ENCODE measurements at places on chromosomes 2 and 18.

DNA sequence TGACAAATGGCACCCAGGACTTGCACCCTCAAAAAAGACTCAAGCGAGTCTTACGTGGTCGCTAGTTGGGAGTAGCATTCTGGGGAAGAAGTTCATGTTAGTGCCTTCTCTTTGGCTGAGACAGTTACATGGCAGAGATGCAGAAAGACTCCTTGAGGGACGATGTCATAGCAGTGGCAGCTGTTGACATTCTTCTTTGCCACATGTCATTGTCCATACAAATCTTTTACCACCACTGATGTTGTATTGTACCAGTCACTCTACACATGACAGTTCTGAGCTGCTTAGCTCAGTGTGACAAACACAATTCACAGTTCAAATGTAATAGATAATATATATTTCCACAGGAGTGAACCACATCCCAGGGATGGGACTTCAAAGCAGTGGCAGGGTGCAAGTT, 197.1 kb downstream of the TCF4 start:
- no peak for DNase-seq

DNA sequence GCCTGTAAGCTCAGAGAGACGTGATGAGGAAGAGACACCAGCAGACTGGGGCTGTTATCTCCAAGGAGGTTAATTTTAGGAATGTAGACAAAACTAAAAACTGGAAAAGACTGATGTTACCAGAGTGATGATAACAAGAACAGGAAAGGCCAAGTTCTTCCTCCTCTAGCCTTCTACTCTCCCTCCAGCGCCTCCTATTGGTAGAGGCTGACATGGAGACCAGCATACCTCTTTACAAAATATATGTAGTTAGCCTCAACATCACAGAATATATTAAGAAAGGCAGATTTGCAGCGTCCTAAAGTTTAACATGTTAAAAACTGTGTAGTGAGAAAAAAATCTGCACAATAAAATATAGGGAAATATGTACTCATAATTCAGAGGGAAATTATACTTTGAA, 66.0 kb downstream of the TCF4 start:
- DNase-seq: no peak

DNA sequence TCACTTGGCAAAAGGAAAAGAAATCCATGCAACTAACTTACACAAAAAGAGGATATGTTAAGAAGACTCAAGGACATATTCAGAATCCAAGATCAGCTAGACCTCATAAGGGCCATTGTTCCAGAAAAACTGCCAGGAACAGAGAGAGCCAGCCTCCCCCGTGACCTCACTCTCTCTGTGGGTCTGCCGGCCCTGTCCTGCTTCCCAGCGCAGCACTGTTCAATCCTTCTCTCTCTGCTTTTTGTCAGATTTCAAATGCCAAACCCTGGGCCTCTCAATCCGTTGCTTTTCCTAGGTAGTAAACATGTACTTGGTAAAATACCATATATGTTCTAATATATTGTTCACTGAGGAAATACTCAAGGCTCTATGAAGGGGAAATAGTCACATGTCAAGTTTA, 40.0 kb upstream of the ACKR3 start:
- DNase-seq: no peak

DNA sequence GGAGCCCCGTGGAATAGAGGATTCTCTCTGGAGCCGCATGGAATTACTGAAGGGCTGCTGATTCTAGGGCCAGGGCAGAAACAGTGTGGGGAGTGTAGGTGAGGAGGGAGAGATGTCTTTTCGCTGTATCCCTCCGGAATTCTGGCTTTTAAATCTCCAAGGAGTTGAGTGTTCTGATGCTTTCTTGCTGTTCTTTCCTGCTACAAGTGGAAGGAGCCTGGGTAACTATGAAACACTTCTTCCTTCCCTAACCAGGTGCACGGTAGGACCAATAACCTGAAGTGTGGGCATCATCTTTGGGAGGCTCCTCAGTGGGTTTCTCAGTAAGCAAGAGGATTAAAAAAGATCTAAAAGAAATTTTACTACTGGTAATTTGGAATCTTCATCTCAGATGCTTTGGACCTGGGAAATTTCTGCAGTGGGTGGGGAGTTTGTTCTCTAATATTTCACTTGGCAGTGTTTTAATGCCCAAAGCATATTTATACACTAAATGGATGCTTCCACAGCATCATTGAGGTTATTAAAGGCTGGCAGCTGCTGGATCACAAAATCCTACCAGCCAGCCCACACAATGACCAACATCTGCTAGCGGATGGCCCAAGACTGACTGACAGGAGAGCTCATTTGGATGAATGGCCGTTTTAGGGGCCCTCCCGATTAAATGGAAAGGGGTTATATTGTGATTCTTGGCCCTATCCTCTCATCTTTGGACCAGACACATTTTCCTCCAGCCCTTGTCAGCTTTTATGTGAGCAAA, 2.1 kb downstream of the EML6 start:
- DNase-seq: no peak
